Fibroblast of the aortic adventitia (primary cell): ENCODE measurements at places on chromosomes 2 and 18. TPM values are rescaled to one million over a fixed set of nuclear protein-coding genes. Genes with fewer than 3 reads are reported as not detected.
A peak's percentile ranks its signal among the peaks of the same experiment; 100 is the strongest.

The UGT1A5 gene
- total RNA-seq = not detected in 2 replicates

The AP1S3 gene
- 8.1 and 16.8 TPM in 2 replicates for total RNA-seq

The UGT1A7 gene
- total RNA-seq = not detected in 2 replicates

DNA sequence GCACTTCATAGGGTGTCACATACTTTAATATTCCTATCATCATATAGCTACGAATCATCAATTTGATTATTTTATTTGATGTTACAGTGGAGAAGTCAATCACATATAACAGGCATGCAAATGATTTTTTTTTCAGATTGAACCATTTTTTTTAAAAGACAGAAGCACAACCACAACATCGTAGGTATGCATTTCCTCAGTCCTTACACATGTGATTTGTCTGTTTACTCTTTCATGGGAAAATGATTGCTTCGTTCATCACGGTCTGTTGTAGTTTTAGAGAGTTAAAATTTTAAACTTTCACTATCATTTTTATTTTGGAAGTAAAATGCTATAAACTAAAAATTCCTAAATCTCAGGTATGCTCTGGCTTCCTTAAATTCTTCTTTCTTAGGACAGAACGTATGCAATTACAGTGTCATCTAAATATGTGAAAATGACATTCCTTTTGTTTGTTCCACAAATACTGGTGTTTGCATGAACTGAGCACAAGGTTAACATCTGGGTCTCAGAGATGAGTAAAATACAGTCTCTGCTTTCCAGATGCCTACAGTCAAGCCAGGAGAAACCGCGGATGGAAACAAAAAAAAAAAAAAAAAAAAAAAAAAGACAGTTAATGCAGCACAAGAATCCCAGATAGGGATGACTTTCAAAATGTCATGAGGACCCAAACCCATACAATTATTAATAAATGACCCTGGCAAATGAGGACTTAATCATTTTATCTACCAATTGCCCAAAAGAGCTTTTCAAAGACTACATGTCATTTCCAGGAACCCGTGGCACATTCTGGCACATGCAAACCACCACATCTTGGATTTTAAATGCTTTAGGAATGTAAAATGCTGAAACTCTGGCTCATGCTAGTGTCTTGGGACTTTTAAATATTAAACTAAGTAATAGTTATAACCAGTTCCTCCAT, 201.2 kb downstream of the LRP1B start:
- DNase-seq = no peak

DNA sequence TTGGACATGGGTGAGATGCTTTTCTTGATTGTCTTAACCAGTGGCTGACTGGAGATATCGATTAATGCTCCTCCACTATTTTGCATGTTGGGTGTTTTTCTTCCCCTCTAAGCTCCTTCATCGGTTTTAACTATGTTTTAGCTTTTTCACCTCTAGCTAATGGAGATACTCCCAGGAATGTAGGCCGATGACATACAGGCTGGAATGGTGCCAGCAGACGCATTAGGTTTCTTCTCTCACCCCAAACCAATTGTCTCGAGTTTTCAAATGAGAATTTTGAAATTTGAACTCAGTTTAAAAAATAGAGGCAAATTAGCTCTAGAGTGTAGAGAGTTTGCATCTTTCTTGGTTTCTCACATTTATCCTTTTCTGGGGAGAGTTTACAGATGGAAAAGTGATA, 247.6 kb downstream of the RPRM start:
- DNase-seq = no peak

- DNase-seq = no peak
Observed at GRCh38 chr18:24704946-24705630, 244.7 kb downstream of the HRH4 start.

GRCh38 chr2:210199854-210200253, 25.4 kb downstream of the ACADL start:
- no peak for DNase-seq

- DNase-seq = no peak
Observed at GRCh38 chr2:53631313-53632125, 136.1 kb upstream of the CHAC2 start.

GRCh38 chr2:183459466-183459865, 335.2 kb downstream of the NUP35 start:
- DNase-seq = no peak

DNA sequence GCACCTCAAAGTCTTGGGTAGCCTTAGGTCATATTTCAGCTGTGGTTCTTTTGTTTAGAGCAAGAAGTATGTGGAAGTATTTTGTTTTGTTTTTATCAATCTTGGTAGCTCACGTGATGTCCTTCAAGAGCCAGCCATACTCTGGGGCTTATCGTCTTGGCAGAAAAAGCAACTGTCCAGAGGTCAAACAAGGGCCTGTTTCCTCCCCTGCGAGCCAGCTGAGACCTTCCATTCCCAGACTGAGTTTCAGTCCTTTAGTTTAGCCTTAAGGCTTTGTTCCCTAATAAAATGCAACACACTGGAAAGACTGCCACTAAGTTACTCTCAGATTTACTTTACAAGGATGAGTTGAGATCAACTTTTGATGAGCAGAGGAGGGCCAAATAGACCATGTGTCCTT, 63.5 kb downstream of the TXNL1 start:
- peak; percentile 75 for DNase-seq

- no peak for DNase-seq
Observed at GRCh38 chr18:65990944-65991708, 240.3 kb downstream of the CDH7 start.

The POTEI gene
- total RNA-seq = not detected in 2 replicates

- DNase-seq = no peak
Observed at GRCh38 chr2:53785366-53785765, 1.4 kb downstream of the ASB3 start.

GRCh38 chr2:139574371-139574770, 794.2 kb upstream of the NXPH2 start:
- no peak for DNase-seq

The SALL3 gene
- total RNA-seq = not detected in 2 replicates

- DNase-seq = no peak
Observed at GRCh38 chr2:61633250-61633649, 95.1 kb upstream of the XPO1 start.

DNA sequence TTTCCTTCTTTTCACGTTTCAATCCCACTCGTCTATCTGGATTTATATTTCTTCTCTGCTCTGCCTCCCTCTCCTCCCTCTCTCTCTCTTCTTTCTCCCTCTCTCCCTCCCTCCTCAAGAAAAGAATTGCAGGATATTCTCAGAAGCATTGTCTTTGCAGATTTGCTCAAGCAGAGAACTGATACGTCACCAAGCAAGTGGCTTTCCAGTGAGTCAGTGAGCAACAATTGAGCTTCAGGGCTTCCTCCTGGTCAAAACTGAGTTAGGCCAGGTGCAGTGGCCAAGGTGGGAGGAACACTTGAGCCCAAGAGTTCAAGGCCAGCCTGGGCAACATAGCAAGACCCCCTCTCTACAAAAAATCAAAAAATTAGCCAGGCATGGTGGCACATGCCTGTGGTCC, 151.1 kb downstream of the SMAD2 start:
- DNase-seq = no peak

The RESP18 gene
- not detected in 2 replicates for total RNA-seq

- peak; percentile 50 for DNase-seq
Observed at GRCh38 chr2:144146076-144146475, 373.8 kb downstream of the ZEB2 start.

The POTEJ gene
- not detected in 2 replicates for total RNA-seq

The ACKR3 gene
- total RNA-seq = 0.72 and 2.0 TPM in 2 replicates

DNA sequence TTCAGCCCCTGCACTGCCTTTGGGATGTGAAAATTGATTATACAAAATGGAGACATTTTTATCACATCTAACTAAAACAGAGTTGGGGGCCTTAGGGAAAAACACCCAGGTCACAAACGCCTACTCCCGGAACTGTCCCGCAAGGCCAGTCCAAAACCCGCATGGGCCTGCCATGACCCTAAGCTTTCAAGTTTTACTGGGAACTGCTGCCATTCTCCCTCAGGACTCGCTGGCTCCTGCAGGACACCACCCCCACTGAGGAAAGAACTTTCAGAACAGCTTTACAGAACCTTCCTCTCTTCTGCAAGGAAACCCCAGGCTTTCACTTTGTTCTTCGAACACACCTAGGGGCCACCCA, 320.4 kb upstream of the HS6ST1 start:
- DNase-seq = no peak

DNA sequence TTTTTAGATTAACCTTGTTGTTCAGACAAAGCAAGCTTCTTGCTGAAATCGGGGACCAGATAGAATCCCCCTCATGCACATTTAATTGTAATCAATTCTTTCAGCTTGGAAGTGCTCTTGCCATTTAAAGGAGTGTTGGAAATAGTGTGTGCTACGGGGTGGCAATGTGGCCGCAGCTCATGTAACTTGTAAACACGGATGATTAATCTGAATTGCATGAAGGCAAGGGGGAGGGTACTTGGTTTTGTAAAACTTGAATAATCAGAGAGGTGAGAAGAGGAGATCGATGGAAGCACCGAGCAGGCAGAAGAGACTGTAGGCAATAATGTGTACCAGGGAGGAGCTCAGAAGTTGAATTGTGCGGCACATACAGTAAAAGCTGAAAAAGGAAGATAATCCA, 273.5 kb downstream of the PTGR3 start:
- DNase-seq = no peak

DNA sequence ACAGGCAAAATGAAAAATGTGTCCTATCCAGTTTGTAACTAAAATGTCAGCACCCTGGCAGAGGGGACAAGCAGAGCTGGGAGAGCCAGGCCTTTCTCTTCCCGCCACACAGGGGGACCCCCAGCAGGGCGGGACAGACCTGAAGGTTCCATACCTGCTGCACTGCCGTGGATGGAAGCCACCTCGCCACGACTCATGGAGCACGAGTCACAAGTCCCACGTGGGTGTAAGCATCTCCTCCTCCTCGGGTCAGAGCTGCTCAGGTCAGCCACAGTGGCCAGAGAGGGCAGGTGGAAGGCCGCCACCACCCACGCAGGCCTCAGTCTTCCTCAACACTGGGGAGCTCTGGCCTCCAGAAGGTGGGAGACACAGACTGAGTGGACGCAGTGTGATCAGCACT, 21.0 kb downstream of the C1QL2 start:
- no peak for DNase-seq

The TFCP2L1 gene
- under 0.01 TPM in 1 of 2 replicates, not detected in the other for total RNA-seq

DNA sequence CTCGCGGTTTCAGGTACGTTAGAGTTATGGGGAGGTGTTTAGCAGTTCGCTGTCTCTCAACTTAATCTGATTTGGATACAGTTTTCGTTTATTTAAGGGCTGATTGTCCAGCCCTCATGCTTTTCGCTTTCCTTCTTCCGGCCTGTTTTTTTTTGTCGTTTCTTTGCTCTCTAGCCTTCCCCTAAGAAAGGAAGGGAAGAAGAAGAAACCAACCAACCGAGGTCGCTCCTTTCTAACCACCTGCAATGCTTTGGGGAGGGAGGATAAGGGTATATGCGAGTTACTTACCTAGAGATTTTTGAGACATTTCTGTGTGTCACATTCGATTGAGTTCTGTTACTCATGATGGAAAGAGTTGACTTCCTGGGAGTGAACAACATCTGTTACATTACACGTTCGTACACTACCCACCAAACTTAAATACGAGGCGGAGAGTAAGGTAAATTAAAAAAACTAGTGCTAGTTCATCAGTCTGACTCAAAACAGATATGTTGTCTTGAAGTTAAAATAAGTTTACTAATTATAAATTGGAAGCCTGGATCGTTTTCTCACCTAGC, 918 bp downstream of the EIF5B start:
- peak; percentile 15 for DNase-seq

The GALR1 gene
- under 0.01 TPM in 1 of 2 replicates, not detected in the other for total RNA-seq

- DNase-seq = no peak
Observed at GRCh38 chr2:9618410-9618809, 12.4 kb downstream of the YWHAQ start.

The SLC5A7 gene
- not detected in 2 replicates for total RNA-seq

- no peak for DNase-seq
Observed at GRCh38 chr2:21916934-21917522, 793.3 kb downstream of the TDRD15 start.

- DNase-seq = peak; percentile 12
Observed at GRCh38 chr2:205461678-205462665, 220.3 kb upstream of the NRP2 start.

GRCh38 chr2:164891460-164891859, 49.8 kb upstream of the COBLL1 start:
- no peak for DNase-seq

DNA sequence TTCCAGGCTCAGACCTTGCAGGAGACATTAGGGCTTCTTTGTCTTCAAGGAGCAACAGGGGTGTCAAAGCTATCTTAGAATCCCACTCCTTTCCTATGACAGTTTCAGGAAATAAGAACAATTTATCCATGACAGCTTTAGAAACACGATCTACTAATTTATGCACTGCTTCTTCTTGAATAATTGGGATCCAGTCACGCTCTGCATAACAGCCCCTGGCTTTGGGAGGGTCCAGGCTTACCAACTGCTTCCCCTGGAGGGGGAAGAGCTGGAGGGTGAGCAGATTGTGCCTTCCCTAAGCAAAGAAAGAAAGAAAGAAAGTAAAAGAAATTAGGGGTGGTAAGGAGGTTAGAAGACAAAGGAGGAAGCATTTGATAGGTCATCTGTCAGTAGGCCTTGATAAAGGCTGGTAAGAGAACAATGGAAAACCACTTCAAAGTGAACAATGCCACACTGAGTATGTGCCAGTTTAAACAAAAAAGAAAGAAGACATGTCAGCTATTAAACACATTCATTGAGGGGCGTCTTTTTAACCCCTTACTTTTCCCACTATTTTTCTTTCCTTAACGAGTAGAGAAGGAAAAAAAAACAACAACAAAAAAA, 327.6 kb downstream of the DCC start:
- no peak for DNase-seq

GRCh38 chr2:60837123-60837522, 44.3 kb upstream of the REL start:
- DNase-seq = no peak

The CCDC121 gene
- 3.6 and 7.0 TPM in 2 replicates for total RNA-seq

The GALNT13 gene
- total RNA-seq = 0.45 and 5.1 TPM in 2 replicates

The HOXD8 gene
- 0.45 and 0.49 TPM in 2 replicates for total RNA-seq

GRCh38 chr2:234075518-234075915, 25.0 kb downstream of the SPP2 start:
- no peak for DNase-seq

GRCh38 chr2:49175831-49176230, 21.5 kb upstream of the FSHR start:
- DNase-seq = no peak

GRCh38 chr2:100718065-100718629, 101.8 kb upstream of the NPAS2 start:
- no peak for DNase-seq

DNA sequence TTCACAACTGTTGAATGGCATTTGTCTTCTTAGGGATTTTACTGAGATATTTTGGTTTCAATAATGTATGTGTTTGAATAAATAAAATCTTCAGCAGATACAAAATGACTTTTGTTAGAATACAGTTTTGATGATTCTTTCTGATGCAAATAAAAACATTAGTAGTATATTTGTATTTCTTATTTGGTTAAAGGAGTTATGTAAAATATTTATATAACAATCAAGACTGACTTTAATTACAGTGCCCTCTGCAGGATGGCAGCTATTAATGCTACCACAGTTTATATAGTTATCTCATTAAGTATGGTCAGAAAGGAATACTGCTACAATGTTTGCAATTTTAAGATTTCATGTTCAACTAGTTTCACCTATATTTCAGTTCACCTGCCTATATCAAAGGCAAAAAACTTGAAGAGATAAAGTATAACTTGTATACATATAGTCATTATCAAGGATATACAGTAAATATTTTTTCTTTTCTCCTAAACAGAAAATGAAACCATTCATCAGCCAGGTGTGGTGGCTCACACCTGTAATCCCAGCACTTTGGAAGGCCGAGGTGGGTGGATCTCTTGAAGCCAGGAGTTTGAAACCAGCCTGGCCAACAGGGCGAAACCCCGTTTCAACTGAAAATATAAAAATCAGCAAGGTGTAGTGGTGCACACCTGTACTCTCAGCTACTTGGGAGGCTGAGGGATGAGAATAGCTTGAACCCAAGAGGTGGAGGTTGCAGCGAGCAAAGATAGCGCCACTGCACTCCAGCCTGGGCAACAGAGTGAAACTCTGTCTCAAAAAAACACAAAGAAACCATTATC, 19.8 kb downstream of the ARL5A start:
- DNase-seq = peak; percentile 62
